ENCODE measurements at places on chromosomes 7 and 10.

DNA sequence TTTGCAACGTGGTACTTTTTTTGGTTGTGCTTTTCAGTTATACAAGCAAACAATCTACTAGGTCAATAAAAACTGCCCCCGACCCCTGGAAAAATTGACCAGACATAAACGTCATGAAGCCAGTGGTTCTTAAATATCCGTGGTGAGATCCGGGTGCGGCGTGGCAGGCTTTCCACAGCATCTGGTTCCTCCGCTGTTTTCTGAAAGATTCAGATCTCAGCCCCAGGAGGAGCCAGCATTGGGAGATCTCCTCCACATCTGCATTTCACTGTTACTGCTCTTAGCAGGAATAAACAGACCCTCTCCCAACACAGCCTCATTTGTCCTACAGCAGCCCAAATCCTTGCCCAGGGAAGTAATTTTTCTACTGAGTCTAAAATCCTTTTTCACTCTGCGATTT lies 664.3 kb upstream of the FOXK1 start:
- DNase-seq, result no peak

DNA sequence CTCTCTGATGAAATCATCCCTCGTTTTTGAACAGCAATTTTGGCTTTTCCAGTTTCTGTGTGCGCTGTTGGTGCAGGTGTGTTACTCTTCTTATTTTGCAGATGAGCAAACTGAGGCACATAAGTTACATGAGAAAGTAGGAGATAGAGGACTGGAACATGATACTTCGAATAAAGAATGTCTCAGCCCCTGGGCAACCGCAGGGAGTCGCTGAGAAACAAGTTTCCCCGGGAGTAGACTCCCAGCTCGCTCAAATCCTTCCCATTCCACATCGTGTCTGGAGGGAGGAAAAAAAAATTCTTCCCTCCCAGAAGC lies 18.0 kb downstream of the MXI1 start:
- no peak for DNase-seq

GRCh38 chr10:48653944-48654698 lies 30.6 kb upstream of the WDFY4 start:
- DNase-seq, result no peak

- no peak for DNase-seq
Observed at GRCh38 chr7:46387646-46388045, 466.6 kb upstream of the IGFBP3 start.
